Brain pericyte (primary cell): ENCODE measurements at places on chromosomes 11 and 22.

DNA sequence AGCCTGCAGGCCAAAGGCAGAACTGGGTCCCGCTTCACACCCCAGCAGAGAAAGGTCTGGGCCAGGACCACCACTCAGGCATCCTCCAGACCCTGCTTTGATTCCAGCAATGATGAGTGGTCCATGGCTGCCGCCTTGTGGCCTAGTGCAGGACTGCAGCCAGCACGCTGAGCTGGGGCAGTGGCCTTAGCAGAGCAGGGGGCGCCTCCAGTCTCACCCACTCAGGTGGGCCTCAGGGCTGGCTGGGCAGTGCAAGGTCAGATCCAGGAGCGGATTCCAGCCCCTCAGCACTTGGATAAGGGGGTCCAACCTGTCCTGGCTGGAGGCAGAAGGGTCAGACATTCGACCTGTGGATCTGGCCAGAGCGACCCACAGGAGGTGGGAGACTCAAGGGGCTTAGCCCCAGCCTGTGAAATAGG lies 9.6 kb upstream of the PDE2A start:
- DNase-seq: no peak

DNA sequence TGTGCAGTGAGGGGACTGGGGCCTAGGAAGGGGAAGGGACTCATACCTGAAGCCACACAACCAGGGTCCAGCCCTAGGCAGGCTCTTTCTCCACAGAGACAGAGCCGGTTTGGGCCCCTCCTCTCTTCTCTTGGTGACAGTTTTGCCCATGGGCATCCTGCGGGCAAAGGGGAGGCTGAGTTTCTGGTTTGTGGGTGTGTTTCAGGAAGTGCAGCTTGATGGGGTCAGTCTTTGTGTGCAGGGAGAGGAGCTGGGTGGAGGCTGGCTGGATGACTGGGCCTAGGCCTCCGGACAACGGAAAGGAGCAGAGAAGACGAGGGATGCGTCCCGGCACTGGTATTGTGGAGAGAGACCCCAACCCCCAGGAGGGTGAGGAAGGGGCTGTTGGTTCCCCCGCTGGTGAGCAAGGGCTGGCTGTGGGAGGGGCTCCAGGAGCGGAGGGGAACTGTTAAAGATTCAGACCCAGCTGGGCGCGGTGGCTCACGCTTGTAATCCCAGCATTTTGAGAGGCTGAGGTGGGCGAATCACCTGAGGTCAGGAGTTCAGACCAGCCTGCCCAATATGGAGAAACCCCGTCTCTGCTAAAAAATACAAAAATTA lies 23.4 kb upstream of the CELSR1 start:
- DNase-seq: no peak

DNA sequence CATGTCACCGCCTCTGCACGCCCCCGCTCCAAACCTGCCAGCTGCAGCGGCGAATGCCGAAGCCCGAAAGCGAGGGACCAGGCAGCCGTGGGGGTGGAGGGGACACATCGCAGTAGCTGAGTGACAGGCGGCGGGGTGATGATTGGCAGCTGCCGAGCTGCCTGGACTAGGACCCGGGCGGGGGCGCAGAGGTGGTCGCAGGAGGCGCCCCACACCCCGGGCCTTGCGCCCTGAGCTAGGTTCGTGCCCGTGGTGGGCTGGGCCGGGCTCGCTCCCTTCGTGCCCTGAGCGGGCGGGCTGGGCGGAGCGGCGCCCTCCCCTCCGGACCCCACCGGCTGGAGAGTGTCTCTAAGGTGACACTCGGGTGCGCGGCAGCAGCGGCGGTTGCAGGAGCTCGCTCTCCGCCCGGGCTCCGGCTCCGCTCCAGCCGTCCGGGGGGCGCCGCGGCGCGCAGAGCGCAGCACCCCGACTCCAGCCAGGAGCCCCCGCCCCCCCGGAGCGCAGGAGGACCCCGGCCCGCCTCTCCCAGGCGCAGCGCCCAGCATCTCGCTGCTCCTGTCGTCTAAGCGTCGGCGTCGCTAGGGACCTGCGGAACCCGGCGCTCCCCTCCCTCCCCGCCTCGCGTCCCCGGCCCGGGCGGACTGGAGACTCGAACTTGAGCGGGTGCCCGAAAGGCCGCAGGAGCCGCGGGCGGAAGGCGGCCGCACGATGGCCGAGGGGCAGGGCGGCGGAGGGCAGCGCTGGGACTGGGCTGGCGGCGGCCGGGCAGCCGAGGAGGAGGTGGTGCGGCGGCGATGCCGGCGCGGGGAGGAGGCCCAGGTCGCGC lies 14.5 kb upstream of the DGKZ start:
- DNase-seq: no peak

- DNase-seq: no peak
These were observed 1481.4 kb downstream of the BRD1 start for GRCh38 chr22:48346311-48346710.

DNA sequence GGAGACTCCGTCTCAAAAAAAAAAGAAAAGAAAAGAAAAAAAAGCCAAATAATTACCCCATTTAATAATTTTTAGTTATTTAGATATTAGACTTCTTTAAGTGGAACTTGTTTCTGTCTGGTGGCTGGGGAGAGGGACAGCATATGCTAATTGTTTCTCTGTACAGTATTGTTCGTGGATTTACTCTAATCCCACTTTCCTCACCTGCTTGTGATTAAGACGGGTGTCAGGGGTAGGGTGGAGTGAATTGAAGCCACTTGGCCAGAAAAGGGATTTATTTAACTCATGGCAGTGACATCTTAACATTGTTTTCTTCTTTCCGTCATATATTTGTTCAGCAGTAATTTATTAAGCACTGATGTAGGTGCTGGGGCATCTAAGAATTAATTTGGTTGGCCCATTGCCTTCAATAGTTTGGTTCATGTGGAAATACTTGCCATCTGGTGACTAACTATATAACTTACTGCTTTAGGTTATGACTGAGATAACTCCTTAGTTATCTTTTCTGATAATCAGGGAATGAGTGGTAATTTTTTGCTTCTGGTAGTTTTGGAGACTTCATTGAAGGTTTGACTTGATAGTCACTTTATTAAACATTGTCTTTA lies 4.6 kb downstream of the TNRC6B start:
- no peak for DNase-seq

- no peak for DNase-seq
These were observed 162.8 kb downstream of the RCN1 start for GRCh38 chr11:32253706-32254105.

DNA sequence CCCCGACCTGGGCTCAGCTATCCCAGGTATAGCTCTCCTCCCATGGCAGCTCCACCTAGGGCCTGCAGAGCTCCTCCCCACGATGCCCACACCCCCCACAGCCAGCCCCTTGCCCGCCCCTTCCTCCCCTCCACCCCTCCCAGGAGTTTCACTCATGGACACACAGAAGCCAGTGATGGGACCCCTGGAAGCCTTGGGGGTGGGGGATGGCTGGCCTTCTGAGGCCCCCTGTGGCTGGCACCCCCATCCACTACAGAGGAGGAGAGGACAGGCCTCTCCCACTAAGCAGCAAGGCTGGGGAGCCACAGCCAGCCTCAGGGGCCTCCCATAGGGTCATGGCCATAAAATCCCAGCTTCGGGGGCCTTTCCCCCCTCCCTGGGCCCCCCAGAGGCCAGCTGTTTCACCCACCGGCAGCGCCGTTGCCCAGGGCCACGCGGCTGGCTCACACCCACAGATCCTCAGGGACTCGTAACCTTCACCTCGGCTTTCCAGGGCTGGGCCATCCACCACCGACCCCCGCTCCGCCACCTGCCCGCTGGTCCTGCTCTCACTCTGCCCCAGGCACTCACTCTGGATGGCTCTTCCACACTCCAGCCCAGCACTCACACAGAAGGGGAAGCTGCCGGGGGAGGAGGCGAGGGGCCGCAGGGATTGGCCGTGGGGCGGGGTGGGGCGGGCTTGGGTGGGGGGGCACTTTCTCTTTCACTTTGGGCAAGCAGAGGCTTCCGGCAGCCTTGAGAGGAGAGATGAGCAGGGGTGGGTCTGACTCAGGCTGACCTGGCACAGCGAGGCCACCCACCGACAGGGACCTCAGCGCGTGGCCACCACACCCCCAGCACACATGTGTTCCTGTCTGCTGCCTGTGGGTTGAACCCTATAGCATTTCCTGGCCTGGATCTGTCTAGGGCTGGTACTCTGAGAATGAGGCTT lies 2.2 kb downstream of the SLC25A22 start:
- DNase-seq: no peak

GRCh38 chr11:66268952-66269905 lies 790 bp downstream of the RAB1B start:
- DNase-seq: no peak

GRCh38 chr22:18954990-18955571 lies 19.0 kb upstream of the PRODH start:
- DNase-seq: no peak

GRCh38 chr11:72821920-72822799 lies 7.9 kb downstream of the ATG16L2 start:
- peak; percentile 58 for DNase-seq

DNA sequence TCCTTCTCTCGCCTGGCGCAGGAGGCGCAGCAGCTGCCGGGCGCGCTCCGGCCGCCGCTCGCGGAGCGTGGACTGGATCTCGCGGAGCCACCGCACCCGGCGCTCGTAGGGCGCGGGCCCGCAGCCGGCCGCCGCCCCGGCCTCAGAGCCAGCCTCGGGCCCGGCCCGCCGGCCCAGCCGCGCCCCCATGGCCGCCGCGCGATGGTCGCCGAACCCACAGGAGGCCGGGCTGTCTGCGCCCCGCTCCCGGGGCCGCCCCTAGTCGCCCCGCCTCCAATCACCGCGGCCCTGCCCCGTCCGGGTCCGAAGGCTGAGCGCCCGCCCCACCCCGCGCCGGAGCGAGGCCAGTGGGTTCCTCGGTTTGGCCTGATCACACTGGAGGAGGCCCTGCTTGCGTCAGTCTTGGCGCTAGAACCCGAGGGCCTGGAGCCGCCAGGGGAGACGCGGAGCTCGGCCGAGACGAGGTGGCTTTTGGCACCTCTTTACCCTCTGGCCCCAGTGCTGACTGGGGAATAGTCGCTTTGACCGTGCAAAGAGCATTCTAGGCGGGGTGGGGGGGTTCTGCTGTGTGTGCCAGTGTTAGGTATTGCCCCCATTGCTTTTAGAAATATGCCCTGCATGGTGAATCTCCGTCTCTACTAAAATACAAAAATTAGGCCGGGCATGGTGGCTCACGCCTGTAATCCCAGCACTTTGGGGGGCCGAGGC lies at the start of gene LRRC75B:
LRRC75B (minus strand) TSS at position 223 of the 708 bp plus-strand sequence; CDS start at position 189, 34 bp downstream.
- peak; percentile 41 for DNase-seq

DNA sequence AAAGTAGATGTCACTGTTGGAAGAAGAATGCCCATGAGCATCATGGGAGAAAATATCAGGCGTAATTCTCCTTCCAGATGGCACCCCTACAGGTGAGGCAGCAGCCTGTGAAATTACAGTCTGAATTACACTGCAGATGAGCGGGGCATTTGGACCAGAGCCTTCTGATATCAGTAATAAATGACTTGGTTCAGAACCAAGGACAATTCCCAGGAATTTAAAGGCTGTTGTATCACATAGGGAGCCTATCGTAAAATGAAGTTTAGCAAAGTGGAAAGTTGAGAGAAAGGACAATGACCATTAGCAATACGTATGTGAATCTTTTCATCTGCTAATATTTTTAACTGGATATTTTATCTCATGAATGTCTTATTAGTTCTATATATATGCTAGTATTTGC lies 61.3 kb downstream of the PRMT3 start:
- no peak for DNase-seq

- no peak for DNase-seq
These were observed 84.5 kb upstream of the PLET1 start for GRCh38 chr11:112345166-112345565.

DNA sequence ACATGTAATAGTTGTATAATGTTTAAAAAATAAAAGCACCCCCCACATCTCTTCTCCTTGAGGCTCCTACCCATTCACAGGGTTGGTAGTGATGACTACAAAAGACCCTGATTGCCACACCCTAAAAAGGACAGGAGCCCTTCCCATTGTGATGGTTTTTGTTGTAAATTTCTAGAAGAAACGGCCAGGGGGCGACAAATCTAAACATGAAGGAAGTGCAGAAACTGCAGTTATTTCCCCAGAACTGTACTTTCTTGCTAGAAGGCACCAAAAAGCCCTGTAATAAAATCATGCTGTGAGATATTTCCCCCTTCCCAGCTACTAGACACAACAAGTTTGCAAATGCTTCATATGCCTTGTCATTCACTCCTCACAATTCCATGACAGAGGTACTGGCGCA lies 10.8 kb downstream of the PRR5L start:
- DNase-seq: no peak

- DNase-seq: no peak
These were observed 392.9 kb downstream of the TBC1D22A start for GRCh38 chr22:47155131-47155885.

DNA sequence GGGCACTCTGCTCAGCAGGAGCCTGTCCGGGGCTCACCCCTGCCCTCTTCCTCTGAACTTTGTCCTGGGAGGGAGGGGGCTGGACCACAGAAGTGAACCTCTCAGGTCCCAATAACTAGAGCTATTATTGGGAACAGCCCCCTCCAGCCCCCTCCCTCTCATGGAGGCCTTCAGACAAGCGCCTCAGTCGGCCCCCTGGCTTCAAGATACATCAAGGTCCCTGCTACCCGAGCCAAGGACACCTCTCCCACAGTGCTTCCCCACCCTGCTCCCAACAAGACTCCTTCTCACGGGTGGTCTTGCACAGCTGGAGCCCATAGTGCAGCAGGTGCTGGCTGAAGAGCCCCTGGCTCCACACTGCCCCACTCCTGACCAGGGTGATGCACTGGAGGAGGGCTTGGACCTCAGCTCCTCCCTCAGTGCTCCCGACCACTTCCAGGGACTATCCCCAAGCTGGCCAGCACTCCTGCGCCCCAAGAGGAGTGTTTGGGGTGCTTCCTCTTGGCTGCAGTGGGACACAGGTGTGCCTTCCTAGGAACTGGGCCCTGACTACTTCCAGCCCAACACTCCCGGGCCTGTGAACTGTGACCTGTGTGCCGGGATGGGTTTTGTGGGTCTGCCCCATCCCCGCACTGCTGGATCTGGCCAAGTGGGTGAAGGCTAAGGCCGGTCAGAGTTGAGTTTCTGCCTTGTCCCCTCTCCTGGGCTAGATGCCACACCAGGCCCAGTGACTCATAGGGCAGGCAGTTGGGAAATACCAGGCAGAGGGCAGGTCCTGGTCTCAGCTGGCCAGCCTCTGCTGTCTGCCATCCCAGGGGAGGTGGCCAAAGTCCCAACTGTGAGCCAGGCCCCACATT lies 2.2 kb downstream of the PNPLA2 start:
- DNase-seq: no peak
